ENCODE measurements at places on chromosomes 4 and X.

- no peak for DNase-seq
Measured at GRCh38 chr4:174420316-174420715, 102.0 kb downstream of the HPGD start.

DNA sequence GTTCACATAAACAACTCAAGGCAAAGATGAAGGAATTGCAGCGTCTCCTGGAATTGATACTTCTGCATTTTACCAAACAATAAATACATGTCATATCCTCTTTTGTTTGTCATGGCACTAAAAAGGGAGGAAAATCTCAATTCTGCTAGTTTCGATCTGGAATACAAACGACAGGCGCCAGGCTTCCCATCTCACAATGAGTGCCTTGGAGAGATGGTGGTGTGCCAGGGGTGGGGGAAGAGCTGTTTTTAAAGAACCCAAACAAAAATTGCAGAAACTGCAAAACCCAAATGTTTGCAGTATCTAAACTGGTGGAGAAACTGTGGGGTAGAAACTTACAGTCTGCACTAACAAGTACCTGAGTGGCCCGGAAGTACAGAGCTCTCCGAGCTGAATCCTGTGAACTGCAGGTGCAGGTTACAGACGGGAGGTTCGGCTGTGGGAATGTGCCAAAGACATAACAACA, 53.0 kb upstream of the KLF3 start:
- DNase-seq, result no peak

DNA sequence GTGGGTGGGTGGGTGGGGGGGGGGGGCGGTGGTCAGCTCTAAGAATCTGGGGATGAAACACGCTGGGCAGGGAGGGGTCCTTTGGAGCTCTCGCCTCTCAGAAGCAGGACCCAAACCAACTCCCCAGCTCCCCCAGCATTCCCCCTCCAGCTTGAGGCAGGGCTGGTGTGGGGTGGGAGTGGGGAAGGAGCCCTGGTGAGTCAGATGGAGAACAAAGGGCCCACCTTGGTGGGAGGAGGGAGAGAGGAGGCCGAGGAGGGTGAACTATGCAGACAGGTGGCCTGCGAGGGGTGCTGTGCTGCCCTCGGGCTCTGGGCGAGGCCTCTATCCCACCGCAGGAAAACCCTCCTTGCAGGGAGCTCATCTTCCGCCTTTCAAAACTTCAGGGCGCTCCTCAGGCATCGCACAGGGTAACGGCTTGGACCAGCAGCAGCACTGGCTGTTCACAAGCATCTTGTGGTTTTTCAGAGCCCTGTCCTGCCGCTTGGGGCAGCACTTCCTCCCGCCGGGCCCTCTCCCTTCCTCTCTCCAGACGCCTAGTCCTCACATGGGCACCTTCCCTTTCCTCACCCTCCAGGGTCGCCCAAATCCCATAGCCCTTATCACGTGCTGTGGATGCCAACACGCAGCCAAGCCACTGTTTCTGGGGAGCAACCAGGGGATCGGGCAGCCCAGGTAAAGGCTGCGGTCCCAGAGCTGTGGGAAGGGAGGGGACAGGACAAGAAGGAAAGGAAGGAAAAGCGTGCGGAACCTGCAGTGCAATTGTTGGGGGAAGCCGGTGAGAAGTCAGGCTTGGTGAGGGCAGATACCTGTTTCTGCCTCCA, 34.0 kb upstream of the GRPEL1 start:
- DNase-seq, result peak; percentile 11

DNA sequence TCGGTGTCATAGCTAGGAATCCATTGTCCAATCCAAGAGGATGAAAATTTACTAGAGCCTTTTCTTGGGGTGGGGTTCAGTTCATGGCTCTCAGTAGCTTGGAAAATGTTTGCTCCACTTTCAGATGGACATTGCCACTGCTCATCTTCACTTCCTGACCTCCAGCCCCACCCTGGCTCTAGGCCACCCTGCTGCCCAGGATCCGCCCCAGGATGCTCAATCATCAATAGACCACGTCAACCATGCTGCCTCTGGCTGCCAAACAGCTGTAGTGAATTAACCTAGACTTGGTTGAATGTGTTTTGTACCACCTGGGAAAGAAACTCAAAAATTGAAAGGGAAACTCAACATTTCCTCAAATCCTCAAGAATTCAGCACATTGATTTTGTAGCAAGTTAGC, 37.2 kb upstream of the HSD17B10 start:
- DNase-seq, result no peak

DNA sequence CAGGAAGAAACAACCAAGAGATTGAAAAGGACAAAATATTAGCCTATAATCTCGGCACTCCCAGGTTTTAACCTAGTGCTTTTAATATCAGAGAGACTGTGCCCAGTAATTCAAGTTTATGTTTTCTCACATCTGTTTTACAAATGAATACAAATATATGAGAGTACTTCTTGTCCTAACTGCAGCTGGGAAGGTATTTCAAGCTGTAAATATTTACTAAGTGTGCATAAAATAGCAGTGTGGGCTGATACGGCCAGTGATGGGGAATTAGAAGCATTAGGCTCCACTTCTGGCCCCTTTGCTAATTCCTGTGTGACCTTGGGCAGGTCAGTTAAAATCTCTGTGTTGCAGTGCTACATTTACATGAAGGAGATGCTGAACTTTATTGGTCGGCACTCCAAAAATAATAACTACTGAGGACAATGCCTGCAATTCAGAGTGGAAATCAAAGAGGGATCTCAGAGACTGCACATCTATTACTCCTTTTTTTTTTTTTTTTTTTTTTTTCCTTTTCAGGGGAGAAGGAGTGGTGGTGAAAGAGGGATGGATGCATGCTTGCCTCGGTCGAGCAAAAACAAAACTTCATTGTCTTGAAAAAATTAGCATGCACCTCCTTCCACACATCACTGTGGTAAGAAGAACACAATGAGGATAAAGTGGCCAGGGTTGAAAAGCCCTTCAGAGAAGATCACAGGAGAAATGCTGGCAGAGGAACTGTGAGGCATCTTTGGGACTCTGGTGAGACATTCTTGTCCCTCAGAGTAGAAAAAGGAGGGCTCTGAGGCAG, 44.6 kb upstream of the LNX1 start:
- DNase-seq, result no peak

DNA sequence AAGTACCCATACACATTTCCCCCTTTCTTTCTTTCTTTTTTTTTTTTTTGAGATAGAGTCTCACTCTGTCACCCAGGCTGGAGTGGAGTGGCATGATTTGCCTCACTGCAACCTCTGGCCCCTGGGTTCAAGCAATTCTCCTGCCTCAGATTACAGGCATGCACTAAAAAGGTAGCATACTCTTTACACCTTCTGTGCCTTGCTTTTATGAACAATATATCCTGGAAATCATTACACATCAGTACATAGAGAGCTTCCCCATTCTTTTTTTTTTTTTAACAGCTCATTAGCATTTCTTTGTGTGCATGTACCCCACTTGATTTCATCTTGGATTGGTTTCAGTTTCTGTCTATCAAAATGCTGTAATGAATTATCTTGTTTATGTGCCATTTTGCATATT, 18.6 kb upstream of the HSD17B10 start:
- no peak for DNase-seq

DNA sequence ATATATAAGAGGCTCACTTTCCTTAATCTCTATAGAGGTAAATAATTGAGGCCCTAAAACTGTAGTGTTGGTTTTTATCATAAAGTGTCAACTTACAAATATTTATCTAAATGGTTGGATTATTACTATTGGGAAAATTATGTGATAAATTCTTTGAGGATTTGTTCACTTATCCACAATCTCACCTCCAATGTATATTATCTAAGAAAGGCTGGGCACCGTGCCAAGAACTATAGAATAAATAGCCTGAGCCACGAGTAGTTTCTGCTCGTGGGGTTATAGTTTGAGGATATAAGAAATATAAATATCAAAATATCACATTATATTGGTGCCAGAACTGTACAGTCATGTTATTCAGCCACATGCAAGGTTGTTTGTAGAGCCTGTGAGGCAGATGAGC, 177.9 kb downstream of the VEGFC start:
- DNase-seq, result no peak

- no peak for DNase-seq
Measured at GRCh38 chrX:103488332-103488731, 31.0 kb downstream of the RAB40A start.

DNA sequence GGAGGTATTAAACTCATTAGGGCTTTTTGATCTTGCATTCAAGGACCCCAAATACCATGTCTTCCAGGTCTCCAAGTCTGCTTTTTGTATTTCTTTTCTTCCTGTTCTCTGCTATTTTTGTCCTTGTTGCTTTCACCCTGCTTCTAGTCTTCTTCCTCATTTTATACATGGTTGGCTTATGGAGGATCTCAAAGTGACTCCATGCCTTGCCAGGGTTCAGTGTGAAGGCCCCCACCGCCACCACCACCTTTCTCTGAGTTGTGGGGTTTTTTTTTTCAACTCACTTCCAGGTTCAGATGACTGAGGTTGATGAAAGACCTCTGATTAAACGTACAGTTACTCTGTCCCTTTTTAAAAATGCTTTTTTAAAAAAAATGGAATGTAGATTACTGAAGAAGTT, 96.3 kb downstream of the MAML3 start:
- no peak for DNase-seq

DNA sequence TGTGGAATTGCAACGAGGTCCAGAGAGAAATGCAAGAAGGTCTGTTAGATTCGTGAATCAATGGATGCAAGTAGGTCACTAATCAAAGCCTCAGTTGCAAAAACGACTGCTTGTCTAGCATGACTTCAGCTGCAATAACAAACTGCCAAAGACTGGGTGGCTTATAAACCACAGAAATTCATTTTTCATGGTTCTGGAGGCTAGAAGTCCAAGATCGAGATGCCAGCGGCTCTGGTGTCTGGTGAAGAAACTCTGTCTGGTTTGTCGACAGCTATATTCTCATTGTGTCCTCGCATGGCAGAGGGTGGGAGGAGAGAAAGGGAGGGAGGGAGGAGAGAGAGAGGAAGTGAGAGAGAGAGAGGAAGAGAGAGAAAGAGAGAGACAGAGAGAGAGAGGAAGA, 114.7 kb downstream of the MXRA5 start:
- no peak for DNase-seq

DNA sequence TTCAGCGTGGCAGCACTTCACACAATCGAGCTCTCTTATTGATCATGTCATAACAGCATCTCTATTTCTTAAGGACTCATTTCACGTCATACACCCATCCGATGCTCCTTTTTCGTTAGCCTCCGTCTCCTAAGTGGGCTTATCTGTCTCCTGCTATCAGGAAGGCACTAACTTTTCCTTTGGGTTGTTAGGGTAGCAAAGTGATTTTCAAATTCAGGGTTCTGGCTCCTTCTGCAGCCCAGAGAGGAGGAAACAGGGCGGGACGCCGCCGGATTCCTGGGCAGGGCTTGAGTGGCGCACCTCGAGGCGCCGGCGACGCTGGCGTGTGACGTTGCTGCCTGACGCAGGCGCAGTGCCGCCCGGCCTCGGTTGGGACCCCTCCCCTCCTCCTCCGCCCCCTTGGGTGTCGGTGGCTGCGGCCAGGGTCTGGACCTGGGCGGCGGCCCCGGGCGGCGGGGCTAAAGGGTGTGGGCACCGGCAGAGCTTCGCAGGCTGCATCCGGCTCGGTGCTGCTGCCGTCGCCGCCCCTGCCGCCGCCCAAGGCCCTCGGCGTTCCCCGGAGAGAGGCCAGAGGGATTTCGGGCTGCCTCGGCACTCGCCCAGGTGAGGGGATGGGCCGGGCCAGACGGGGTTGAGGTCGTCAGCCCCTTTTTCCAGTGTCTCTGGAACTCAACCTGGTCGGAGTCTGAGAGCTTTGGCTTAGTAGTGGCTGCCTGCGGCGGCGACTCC, at the start of gene BLTP1:
BLTP1 (plus strand) TSS at position 350 of the 729 bp plus-strand sequence. CDS start 18,317 bp downstream, outside the sequence.
- peak; percentile 52 for DNase-seq

DNA sequence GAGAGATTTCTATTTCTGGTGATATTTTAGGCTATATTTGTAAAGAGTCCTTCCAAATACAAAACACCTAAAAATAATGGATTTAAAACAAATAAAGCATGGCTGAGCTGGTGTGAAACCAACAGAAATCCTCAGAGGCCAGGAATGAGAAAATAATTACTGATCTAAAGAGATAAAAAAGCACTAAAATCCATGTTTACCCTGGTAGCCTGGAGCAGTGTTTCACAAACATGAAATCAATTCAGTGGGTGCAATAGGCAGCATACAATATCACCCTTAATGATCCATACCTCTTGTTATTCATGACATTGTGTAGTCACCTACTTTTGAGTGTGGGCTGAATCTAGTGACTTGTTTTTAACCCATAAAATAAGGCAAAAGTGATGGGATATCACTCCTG, 14.6 kb downstream of the PFKFB1 start:
- no peak for DNase-seq

GRCh38 chrX:40055495-40055894, 42.3 kb downstream of the BCOR start:
- DNase-seq, result no peak

GRCh38 chr4:154503598-154503997, 12.0 kb upstream of the DCHS2 start:
- DNase-seq, result no peak

DNA sequence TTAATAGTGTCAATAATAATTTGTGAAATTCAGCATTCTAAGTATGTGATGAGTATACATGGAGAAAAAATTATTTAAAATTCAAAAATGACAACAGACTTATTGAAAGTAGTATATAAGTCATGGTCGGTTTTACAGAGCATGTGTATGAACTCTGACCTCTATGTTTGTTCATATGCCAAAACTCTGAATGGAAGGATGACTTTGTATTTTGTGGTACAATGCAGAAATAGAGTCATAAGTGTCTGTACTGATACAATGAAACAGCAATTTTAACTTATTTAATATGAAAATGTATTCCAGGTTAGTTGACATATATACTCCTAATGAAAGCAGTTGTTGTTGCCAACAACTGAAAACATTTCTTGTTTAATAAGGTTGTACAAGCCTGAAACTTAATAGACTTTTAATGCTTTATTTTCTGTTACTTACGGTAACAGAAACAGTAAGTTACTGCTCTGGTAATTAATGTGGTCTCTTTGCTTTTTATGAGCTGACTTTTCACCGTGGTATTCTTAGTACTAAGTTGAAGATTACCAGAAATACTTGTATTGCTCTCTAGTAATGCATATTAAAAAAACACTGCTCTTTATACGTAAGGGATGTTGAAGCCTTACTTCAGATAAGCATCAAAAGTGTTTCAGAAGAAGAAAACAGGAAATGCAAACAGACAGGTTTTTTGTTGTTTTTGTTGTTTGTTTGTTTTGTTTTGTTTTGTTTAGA, 1.9 kb downstream of the UBE2K start:
- no peak for DNase-seq

GRCh38 chr4:156775813-156776212, 195.8 kb downstream of the PDGFC start:
- DNase-seq, result no peak

DNA sequence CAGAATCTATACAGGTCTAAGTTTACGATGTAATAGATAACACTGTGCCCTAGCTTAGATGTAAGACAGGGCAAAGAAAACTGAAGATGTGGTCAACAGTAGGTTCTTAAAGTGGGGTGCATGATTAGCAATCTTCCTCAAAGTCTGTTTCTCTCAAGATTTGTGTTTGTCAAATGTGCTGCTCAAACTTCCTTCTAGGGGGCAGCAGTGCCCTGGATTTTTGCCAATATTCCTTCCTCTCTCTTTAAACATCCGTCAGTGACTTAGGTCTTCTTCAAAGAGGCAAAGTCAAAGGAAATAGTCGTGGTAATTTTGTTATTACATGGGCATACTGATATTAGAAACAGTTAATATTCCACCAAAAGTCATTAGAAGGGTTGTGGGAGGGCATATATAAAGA, 4.2 kb upstream of the PDHA2 start:
- DNase-seq, result no peak

GRCh38 chr4:95510145-95510544, 38.6 kb downstream of the UNC5C start:
- DNase-seq, result no peak

- no peak for DNase-seq
Measured at GRCh38 chrX:64427281-64427680, 32.0 kb upstream of the MTMR8 start.

- no peak for DNase-seq
Measured at GRCh38 chr4:184153781-184154180, 63.9 kb downstream of the ENPP6 start.

All from GM04504 (cell line).